Astrocyte of the spinal cord (primary cell): ENCODE measurements at places on chromosomes 1 and 21.

GRCh38 chr1:59332983-59333382 is 36.1 kb downstream of the FGGY start:
- peak; percentile 71 for DNase-seq

DNA sequence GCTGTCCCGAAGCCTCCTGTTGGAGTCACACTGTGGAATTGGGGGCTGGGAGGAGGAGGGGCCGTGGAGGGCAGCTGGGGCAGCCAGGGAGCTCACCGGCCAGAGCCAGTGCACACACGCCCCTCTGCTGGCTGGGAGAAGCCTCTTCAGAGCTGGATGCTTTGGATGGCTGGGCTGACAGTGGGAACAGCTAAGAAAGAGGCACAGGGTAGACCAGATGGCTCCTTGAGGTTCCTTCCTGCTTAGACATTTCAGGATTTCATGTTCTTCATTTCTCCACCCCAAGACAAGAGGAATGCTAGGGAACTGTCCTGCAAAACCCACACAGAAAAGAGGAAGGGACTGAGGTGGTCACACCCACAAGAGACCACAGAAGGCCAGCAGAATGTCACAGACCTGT is 254.8 kb upstream of the VAMP3 start:
- DNase-seq: no peak

GRCh38 chr1:119475866-119476439 is 31.1 kb upstream of the HSD3B1 start:
- DNase-seq: peak; percentile 15

- DNase-seq: no peak
Measured at GRCh38 chr1:6180707-6181311, 688 bp upstream of the CHD5 start.

- no peak for DNase-seq
Measured at GRCh38 chr1:74396462-74396861, 115.9 kb downstream of the LRRC53 start.

DNA sequence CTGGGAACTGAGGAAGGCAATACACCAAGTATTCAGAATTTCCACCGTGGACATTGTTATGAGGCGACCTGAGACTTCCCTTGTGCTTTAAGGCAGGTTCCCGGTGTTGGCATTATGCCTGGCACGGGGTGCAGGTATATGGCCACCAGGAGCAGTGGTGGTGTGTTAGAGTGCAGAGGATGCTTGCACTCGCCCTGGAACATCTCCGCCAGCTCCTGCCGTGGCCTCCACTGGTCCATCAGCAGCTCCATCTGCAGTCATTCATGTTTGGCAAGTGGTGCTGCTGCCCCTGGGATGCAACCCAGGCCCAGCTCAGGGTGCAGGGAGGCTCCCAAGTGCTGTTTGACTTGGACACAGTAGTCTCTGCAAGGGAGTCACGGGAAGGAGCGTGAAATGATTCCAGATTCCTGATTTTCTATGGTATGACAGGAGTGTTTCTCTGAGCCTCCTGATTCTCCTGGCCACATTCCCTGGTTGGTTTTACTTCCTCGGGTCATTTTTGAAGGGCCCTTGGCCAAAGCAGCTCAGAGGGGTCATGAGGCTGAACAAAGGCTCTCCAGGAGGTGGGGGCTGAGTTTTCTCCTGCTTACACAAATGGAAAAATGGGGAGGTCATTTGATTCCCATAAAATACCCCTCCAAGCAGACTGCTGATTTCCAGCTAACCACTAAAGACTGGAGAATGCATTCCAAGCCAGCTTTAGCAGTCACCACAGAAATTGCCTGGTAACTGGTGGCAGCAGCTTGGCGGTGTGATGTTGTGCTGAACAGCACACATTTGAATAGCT is 60.4 kb upstream of the PSEN2 start:
- DNase-seq: peak; percentile 90

GRCh38 chr1:202237052-202237451 is 43.5 kb downstream of the LGR6 start:
- DNase-seq: no peak

DNA sequence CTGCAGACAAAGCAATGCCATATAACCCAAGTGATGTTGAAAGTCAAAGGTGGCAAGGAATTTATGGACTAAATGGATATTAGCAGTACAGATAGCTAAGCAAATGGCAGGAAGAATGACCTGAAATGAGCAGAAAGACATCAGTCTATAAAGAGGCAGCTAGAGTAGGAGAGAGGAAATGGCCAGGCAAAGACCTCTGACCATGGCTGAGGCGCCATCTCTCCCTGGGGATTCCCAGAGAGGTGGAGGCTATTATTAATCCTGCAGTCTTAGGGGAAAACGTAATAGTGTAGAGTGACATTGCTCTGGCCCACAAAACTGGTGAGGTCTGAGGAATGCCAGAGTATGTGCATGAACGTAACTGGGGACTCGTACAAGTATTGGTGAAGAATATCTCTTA is 563.6 kb upstream of the PRMT6 start:
- no peak for DNase-seq

GRCh38 chr1:48841966-48842365 is 65.3 kb upstream of the BEND5 start:
- DNase-seq: no peak

DNA sequence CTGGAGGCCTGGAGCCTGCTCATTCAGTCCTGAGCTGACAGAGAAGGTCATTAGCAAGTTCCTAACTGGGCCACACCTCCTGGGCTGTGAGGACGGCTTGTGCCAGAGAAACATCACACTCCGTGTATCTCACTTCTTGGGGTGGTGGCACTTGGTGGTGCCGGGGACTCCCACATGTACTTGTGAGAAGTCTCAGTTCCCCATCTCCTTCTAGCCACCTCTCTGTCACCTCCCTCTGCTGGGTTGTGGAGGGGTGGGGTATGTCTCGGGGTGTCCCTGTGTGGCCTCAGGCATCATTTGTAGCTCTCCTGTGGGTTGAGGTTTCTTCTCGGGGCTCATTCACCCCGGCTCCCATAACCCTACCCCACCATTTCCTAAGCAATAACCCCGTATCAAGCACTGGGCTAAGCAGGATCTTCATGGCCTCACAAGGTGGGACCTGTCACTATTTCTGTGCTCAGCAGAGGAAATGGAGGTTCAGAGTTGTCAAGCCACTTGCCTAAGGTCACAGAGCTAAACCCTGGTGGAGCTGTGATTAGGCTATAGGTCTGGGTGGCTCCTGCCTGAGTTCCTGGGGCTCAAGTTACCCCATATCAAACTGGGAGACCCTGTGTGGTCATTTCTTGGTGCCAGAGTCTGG is 62.5 kb downstream of the UBIAD1 start:
- DNase-seq: no peak

DNA sequence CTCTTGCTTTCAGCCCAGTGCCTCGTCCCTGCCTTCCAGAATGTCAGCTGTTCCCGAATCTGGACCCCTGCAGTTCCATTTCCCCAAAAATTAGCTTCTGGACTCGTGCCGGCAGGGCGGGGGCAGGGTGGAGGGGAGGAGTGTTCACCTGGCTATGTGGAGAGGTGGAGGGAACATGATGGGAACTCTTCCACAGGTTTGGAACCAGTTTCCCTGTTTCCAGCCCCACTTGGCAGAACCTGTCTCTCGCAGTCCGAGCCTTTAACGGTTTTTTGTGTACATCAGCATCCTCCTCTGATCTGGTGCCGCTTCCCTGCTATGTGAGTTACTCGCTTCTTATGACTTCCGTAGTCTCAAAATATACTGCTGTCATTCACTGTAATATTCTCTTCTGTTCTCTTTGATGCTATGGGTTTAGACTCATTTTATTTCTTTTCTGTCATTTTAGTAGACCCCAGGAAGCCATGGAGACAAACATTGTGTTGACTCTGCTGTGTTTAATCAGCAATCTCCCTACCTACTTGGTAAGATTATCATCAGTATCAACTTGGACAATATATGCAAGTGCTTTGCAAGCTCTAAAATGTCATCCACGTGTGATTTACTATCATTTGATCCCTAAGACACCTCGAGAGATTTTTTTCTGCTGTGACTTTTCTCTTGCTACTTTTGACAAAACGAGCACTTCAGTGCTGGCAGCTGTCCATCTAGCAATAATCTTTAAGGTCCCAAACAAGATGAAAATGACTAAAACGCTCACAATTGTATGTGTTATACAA is 33.3 kb upstream of the HNRNPU start:
- DNase-seq: no peak

GRCh38 chr1:48107516-48107915 is 110.3 kb upstream of the TRABD2B start:
- no peak for DNase-seq

DNA sequence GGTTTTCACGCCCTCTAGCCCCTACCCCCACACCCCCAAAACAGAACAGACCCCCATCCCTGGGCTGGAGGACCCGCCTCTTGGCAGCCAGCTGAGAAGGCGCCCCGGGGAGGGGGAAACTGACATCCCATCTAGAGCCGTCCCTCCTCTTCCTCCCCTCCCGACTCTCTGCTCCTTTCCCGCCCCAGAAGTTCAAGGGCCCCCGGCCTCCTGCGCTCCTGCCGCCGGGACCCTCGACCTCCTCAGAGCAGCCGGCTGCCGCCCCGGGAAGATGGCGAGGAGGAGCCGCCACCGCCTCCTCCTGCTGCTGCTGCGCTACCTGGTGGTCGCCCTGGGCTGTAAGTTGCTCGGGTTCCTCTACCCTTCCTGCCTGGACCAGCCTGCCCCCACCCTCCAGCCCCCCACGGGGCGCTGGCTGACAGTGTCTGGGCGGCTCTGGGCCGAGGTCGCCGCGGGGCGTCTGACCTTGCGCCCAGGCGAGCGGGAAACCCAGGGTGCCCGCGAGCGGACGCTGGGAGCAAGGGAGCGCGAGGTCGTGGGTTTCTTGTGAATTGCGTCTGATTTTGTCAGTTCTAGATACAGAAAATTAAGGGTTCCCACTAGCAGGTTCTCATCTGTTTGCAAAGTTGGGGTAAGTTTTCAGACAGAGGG is 618 bp downstream of the JAM2 start:
- DNase-seq: peak; percentile 36

GRCh38 chr1:22327411-22327810 is 124.2 kb upstream of the ZBTB40 start:
- DNase-seq: no peak

- DNase-seq: no peak
Measured at GRCh38 chr1:44588551-44589210, 85.6 kb downstream of the TMEM53 start.

GRCh38 chr1:16420424-16421118 is 16.7 kb downstream of the SPATA21 start:
- DNase-seq: no peak

- no peak for DNase-seq
Measured at GRCh38 chr1:183125279-183125999, 60.6 kb upstream of the LAMC2 start.
